ENCODE measurements at places on chromosomes 3 and 15. TPM values are rescaled to one million over a fixed set of nuclear protein-coding genes. Genes with fewer than 3 reads are reported as not detected.

Gene KNL1
- total RNA-seq: 28.2 TPM

Gene CYP1A1
- total RNA-seq: not detected

Gene COL6A5
- not detected for total RNA-seq

Gene NAALADL2
- 19.7 TPM for total RNA-seq

Gene TMEM266
- total RNA-seq: 0.29 TPM

Gene PTPRG
- total RNA-seq: 58.2 TPM

Gene TMEM108
- total RNA-seq: not detected

Gene IL17RD
- total RNA-seq: 8.9 TPM

Gene PCBP4
- 56.0 TPM for total RNA-seq

Gene RARB
- total RNA-seq: 15.5 TPM

Gene QARS1
- total RNA-seq: 442 TPM

Gene LMAN1L
- 0.15 TPM for total RNA-seq

Gene GHSR
- total RNA-seq: not detected

Gene C3orf70
- total RNA-seq: 0.87 TPM

Gene UTS2B
- 0.29 TPM for total RNA-seq

Gene GOLGA8T
- total RNA-seq: not detected

Gene RTP1
- total RNA-seq: not detected

Gene SCG5
- 15.3 TPM for total RNA-seq

Gene CLDN11
- total RNA-seq: 211 TPM

Gene DYNLT2B
- total RNA-seq: 8.1 TPM

Gene APBA2
- 12.2 TPM for total RNA-seq

Gene ZKSCAN7
- total RNA-seq: 9.0 TPM

Gene RASGRP1
- under 0.01 TPM for total RNA-seq

Gene SCAANT1
- not detected for total RNA-seq

Gene HOMER2
- total RNA-seq: 7.3 TPM

Gene TFRC
- 149 TPM for total RNA-seq

Gene RSRC1
- 36.4 TPM for total RNA-seq

Gene CCDC9B
- total RNA-seq: 39.2 TPM

Gene DNAH1
- 5.0 TPM for total RNA-seq

Gene DIS3L
- total RNA-seq: 25.9 TPM

Gene LYSMD4
- total RNA-seq: 14.8 TPM

Gene PRR20G
- not detected for total RNA-seq

Gene SACM1L
- 42.6 TPM for total RNA-seq

Gene GOLGA6B
- not detected for total RNA-seq

Gene ISL2
- 3.6 TPM for total RNA-seq

Gene NR2E3
- not detected for total RNA-seq

Gene PRSS50
- not detected for total RNA-seq

Gene ARID3B
- 1.5 TPM for total RNA-seq

Gene SEMA5B
- not detected for total RNA-seq

Gene IL17RE
- 1.5 TPM for total RNA-seq

Gene SLC28A1
- not detected for total RNA-seq

Gene ASB14
- total RNA-seq: not detected

Gene REC114
- not detected for total RNA-seq

Gene FAM174B
- 2.8 TPM for total RNA-seq

Gene FBN1
- total RNA-seq: 887 TPM

Gene GATM
- 0.44 TPM for total RNA-seq

Gene MKRN2
- total RNA-seq: 59.0 TPM

Gene TIPARP
- 29.7 TPM for total RNA-seq

Gene VGLL3
- total RNA-seq: 25.7 TPM

Gene HAPLN3
- total RNA-seq: 0.87 TPM

Gene TBC1D23
- total RNA-seq: 84.5 TPM

Gene INO80
- total RNA-seq: 27.1 TPM

Gene CPEB1
- 42.7 TPM for total RNA-seq

Gene C3orf49
- not detected for total RNA-seq

Gene RARRES1
- total RNA-seq: 232 TPM

Gene MASP1
- 178 TPM for total RNA-seq

All from smooth muscle cell of trachea (primary cell).